Hematopoietic multipotent progenitor cell treated with erythropoietin and hydrocortisone succinate and interleukin-3 and kit ligand, for 15 days (in vitro differentiated cells): ENCODE measurements at places on chromosomes 2 and 18.

DNA sequence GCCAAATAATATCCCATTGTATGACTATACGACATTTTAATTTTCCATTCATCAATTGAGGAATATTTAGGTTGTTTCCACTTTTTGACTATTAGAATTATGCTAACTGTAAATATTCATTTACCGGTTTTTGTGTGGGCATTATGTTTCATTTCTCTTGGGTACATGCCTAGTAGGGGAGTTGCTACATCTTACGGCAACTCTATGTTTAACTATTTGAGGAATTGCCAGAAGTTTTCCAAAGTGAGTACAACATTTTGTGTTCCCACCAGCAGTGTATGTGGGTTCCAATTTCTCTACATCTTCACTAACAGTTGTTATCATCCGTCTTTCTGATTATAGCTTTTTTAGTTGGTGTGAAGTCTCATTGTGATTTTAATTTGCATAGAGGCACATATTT lies 1.6 kb upstream of the KDSR start:
- no peak for DNase-seq

GRCh38 chr2:136065384-136065783 lies 52.6 kb downstream of the CXCR4 start:
- DNase-seq: no peak

GRCh38 chr2:172119089-172119488 lies 16.4 kb upstream of the DLX2 start:
- DNase-seq: no peak

DNA sequence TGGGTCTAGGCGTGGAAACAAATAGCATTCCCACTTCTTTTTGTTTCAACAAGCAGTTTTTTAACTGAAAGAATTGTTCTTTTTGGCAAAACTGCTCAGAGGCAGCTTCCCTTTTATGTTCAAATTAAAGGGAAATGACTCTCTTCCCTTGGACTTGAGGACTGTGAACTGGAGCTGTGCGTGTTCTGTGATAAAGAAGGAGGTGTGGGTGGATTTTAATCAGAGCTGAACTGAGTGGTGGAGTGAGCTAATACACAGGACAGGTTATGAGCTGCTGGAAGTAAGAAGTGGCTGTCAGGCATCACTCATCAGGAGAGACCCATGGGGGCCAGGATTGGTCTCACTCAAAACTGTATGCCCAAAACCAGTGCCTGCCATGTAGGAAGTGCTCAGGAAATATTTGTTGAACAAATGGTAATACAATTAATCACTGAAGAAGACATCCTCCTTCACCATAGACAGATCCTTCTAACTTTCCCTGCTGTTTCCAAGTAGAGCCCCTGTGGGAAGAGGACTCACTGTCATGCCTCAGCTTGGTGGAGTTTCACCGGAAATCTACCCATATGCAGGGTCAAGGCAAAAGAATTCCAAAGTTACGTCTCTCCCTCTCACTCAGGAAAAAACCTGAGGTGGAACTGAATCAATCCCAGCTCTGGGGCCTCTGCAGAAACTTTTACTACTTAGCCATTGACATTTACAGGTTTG lies 55.9 kb downstream of the FEZ2 start:
- DNase-seq: no peak
